ENCODE measurements at places on chromosomes 6 and 20.

GRCh38 chr20:43959920-43960227 is 45.2 kb downstream of the TOX2 start:
- DNase-seq = no peak

GRCh38 chr6:106426250-106426970 is 65.9 kb downstream of the CRYBG1 start:
- DNase-seq = no peak

- no peak for DNase-seq
These were observed 15.6 kb downstream of the LRRN4 start for GRCh38 chr20:6038256-6038655.

GRCh38 chr6:84779380-84779779 is 15.0 kb upstream of the TBX18 start:
- DNase-seq = no peak

GRCh38 chr6:166636934-166637333 is 9.9 kb upstream of the RPS6KA2 start:
- no peak for DNase-seq

DNA sequence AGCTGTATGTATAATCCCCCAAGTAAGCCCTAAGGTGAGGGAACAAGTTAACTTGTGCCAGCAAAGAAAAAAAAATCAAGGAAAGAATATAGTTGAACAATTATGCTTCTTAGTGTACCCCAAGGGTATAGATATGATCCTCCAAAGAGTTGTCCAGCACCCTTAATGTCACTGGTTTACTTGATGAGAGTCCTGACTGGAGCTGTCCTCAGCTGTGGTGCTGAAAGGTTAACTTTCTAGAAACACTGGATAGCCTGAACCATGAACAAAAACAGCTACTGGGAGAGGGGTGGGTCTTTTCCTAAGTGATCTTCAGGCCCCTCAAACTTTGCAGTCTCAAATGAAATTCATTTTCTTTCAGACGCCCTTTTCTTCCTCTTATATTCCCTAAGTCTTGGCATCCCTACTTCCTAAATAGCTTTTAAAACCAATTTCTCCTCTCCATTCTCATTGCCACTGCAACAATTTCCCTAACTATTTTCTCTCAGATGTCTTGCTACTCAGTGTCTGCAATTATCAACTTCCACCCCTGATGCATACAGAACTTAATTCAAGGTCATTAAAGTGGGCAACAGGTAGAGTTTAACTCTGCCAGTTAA is 83.5 kb upstream of the PROKR2 start:
- no peak for DNase-seq

DNA sequence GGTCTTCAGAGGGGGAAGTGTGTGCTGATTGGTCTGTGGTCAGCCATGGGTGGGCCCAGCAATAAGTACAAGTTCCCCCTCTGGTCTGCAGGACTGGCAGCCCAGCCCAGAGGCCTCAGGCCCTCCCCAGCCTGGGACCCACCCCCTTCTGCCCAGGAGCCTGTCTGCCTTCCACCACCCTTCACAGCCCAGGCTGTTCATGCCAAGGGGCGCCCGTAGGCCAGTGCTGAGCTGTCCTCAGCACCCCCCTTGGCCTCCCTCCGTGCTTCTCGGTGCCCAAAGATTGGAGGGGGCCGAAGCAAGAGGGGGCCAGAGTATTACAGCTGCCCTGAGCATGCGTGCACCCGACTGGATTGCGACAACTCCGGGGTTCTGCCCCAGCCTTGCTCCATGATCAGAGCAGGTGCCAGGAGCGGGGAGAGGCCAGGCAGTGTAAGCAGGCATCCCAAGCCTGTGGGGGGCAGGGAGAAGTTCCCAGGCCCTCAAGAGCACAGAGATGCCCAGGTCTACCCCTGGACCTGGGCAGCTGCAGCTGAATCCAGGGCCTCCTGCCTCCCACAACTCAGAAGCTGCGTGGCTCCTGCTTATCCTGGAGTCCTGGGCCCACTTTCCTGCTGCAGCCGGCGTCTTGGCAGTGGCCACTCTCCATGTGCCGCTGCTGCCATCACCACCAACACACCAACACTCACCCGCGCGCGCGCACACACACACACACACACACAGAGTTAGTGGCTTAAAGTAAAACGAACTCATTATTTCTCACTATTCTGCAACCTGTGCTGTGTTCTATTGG is 33.3 kb downstream of the CST9L start:
- no peak for DNase-seq

GRCh38 chr6:5438922-5439584 is 177.7 kb downstream of the FARS2 start:
- DNase-seq = no peak

DNA sequence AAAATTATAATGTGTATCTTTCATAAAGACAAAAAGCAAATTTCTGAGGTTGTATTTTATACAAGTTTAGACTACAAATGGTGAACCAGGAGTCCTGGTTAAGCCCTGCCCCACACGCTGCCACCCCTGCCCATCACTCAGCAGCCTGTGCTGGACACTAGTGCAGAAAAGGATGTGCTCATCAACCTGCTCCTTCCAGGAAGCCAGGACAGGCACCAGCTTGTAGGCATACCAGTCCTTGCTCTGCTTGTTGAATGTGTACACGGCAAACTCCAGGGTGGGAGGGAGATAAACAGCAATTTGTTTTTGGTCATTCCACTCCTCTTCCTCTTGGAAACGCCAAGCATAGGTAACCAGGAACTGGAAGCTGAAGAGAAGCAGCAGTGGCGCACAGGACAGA is 18.1 kb downstream of the CST9L start:
- DNase-seq = no peak

- no peak for DNase-seq
These were observed 183.7 kb downstream of the SYNE1 start for GRCh38 chr6:152453421-152453820.

- DNase-seq = no peak
These were observed 39.5 kb upstream of the ZFAND3 start for GRCh38 chr6:37779902-37780628.

DNA sequence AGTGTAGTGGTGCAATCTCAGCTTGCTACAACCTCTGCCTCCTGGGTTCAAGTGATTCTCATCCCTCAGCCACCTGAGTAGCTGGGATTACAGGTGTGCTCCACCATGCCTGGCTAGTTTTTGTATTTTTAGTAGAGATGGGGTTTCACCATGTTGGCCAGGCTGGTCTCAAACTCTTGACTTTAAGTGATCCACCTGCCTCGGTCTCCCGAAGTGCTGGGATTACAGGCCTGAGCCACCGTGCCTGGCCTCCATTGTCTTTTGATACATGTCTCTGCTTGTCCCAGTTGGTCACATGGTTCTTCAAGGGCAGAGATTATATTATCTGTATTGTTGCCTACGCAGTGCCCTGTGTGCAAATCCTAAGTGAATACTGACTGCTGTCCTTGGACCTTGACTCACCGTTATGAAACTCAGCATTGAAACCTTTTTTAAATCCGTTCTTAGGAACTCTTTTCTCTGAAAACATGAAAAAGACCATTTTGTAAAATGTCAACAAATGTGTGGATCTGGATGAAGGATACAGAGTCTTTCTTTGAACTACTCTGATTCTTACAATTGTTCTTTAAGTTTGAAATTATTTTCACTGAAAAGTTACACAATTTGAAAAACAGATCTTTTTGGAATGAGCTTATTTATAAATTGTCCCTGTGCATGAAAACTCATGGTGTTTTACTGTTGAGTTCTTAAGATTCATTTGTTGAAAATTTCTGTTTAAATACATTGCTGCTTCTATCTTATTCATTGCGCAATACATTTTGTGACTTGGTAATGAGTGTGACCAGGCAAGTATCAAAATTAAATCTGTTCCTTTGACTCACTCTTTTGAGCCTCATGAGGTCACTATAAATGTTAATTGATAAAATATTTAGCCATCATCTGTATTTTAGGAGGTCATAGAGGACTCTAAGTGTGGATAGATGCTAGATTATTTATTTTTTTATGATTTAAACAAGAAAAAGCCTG is 293.5 kb downstream of the UTRN start:
- DNase-seq = no peak

DNA sequence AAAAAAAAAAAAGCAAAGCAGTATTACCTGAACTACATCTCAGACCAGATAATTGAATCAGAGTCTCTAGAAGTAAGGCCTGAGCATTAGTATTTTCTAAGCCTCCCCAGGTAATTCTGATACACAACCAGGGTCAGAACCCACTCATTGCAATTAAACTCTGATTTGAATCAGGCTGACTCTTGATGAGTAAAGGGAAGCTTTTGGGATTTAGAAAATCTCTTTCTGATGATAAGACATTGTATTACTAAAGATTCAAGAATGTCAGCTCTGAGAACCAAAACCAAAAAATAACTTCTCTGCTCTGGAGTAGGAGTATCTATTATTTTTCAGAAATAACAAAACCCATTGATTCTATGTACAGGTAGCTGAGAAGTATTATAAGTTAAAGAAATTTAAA is 100.1 kb upstream of the COL21A1 start:
- DNase-seq = no peak

DNA sequence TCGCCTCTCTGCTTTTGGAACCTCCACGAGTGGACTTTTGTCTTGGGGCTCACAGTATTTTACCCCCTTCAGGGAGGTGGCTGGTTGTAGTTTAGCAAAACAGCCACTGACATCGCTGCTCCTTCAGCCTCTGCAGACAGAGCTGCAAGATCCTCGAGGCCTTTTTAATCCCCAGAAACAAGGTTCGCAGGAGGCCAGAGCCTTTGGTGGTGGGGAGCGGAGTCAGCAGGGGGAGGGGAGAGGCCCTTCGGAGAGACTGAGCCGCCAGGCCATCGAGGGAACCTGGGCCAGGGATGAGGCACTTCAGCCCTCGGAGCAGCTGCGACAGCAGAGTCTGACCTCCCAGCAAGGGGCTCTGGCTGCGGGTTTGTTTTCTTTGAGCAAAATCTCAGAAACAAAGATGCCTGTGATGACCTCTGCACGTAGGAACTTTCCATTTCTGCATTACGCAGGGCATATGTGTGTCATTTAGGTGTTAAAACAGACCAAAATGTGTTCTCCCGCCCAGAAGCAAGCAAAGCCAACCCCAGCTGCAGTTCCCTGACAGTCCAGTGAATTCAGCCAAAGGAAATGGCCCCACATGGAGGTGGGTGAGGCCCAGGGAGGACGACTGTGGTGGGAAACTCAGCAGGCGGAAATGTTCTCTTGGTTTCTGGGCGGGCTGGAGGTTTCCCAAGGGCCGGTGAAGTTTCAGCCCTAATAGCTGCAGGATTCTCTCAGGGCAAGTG is 171.2 kb upstream of the SULF2 start:
- no peak for DNase-seq

DNA sequence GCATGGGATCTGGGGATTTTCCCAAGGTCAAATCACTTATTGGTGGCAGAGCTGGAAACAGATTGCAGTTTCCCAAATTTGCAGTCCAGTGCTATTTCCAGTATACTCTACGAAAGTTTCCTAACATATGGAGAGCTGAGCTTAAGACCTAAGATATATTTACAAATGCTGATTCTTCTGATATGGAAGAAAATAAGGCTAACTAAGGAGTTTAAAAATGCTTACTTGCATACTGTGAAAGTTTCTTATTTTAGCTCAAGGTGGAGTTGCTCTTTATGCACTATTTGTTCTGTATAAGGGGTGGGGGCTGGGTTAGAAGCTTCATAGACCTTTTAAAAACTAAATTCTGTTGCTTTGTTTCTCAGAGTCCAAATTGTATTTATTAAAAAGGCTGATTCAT is 7.5 kb downstream of the CD109 start:
- no peak for DNase-seq

GRCh38 chr6:113927001-113927400 is 43.9 kb downstream of the HDAC2 start:
- no peak for DNase-seq

- DNase-seq = no peak
These were observed 13.1 kb downstream of the PRDM1 start for GRCh38 chr6:106099235-106099537.

DNA sequence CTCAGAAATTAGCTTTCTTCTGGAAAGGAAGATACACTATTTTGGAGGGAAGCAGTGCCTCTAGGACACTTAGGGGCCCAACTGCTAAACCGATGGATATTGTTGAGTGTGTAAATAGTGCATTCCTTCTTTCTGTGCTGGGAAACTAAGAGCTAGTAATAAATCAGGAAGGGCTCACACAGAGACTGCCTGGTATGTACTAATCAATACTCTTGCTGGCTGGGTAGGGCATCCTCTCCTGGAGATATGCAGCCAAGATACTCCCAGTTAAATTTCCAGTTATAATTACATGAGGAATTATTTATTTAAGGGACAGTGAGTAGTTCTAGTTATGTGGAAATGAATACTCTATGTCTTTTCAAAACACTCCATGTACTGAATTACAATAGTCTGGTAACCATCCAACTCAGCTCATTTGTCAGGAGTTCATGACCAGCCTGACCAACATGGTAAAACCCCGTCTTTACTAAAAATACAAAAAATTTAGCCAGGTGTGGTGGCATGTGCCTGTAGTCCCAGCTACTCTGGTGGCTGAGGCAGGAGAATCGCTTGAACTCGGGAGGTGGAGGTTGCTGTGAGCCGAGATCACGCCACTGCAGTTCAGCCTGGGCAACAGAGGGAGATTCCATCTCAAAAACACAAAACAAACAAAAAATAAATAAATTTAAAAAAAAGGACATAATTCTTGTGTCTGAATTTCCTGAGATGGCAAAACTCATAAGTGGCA is 100.0 kb downstream of the OR2B2 start:
- no peak for DNase-seq

GRCh38 chr6:54681987-54682386 is 164.6 kb upstream of the FAM83B start:
- no peak for DNase-seq

DNA sequence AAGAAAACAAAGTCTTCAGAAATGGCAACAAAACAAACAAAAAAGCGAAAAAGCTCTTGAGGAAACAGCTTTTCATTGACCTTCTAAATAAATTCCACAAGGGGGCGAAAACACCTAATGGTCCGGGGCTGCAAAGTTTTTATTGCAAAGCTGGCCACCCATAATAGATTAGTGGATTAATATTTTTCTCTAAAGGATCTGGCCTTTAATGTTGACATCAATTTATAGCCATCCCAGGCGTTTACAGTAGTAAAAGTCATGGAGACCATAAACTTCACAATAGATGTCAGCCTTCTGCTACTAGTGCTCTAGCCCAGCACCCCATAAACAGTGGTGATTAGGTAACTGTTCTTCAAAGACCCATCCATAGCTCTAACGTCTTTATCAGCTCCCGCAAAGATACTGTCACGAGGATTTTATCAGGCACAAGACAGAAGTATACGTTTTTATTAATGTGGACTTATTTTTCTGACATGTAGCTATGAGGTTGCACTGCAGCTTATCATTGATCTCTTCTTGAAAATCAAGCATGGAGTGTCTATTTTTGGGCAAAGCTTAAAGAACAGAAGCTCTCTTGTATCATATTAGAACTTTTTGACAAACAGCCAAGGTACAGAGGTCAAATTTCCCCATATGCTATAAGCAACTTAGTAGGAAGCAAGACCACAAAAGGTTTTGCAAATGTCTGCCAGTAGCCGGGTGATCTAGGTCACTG is 4.7 kb downstream of the CITED2 start:
- no peak for DNase-seq
